ENCODE measurements at places on chromosomes 13 and 19.

GRCh38 chr13:29421118-29421517 is 174.4 kb downstream of the SLC7A1 start:
- DNase-seq: no peak

DNA sequence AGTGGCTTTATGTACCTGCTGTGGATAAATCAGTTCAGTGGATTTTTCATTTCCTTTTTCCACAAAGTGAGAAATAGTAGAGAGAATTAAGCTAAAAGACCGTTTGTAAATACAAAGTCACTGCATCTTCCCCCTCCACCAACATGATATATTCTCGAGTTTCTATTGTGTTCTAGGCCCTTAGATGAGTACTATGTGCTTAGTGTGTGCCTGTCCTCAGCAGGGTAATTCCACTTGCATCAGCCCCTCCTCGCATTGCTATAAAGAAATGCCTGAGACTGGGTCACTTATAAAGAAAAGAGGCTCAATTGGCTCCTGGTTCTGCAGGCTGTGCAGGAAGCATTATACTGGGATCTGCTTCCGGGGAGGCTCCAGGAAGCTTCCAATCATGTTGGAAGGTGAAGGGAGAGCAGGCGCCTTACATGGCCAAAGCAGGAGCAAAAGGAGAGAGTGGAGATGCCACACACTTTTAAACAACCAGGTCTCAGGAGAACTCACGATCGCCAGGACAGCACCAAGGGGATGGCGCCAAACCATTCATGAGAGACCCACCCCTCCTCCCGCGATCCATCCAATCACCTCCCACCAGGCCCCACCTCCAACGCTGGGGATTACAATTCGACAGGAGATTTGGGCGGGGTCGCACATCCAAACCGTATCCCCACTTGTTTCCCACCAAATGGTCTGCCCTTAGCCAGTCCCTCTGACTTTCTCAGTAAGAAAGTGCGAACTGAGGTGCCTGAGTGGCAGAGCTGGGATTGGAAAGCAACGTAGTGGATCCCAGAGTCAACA is 102.3 kb upstream of the ABCC4 start:
- DNase-seq: no peak

GRCh38 chr13:23450340-23451046 is 17.0 kb upstream of the SACS start:
- DNase-seq: no peak

DNA sequence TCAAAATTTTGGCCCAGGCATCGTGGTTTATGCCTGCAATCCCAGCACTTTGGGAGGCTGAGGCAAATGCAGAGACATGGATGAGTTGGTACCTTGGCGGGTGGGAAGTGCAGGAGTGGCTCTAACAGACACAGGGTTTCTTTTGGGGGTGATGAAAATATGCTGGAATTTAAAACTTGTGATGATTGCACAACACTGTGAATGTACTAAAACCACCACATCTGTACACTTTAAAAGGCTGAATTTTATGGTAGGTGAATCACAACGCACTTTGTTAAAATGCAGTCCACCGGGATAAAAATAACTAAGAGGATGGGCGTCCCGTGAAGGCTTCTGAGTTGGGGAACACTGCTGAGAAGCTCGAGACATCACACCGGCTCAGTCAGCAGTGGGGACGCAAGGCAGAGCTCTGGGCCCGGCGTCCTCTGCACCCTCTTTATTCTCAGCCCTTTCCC is 47.1 kb downstream of the MLLT1 start:
- no peak for DNase-seq

GRCh38 chr13:35729926-35730627 is 253.6 kb upstream of the MAB21L1 start:
- DNase-seq: no peak

GRCh38 chr13:60893801-60894200 is 496.8 kb downstream of the TDRD3 start:
- no peak for DNase-seq

DNA sequence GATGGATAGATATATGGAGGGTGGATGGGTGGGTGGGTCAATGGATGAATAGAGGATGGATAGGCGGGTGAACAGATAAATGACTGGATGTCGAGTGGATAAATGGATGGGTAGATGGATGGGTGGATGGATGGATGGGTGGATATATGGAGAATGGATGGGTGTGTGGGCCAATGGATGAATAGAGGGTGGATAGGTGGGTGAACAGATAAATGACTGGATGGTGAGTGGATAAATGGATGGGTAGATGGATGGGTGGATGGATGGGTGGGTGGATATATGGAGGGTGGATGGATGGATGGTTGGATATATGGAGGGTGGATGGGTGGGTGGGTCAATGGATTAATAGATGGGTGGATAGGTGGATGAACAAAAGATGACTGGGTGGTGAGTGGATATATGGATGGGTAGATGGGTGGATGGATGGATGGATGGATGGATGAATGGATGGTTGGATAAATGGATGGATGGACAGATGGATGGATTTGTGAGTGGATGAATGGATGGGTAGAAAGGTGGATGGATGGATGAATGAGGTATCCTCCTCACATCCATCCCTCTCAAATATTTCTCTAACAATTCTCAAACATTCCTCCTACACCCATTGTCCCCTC is 21.0 kb downstream of the AXL start:
- no peak for DNase-seq

DNA sequence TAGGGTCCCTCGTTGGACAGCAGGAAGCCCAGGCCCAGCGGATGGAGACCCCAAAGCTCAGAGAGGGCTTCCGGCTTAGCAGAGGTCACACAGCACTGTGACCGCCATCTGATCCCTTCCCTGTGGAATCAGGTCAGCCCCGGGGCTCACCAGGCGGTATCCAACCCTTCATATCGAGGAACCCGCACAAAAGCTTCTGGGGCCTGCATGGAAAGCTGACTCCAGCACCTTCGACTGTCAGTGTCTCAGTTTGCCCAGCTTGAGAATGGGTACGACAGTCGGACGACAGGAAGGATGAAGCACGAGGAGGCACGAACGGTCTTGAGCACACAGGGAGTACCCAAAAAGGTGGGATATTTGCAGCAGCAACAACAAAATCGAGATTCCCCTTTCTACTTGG is 2.6 kb downstream of the TLE5 start:
- DNase-seq: no peak

DNA sequence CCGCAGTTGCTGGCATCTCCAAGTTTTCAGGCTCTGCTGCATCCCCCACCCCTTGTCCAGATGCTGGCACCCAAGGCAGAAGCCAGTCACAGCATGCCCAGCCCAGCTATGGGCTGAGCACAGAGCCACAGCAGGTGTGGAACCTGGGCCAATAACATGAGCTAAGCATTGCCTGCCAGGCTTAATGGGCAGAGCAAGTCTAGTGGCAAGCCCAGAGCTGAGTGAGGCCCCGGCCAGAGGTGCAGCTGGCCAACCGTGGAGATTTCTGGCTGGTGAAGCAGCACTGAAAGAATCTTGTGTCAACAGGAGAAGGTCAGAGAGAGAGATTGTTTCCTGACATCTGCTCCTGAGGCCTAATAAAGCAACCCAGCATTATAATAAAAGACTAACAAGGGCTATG is 111.0 kb downstream of the B3GLCT start:
- no peak for DNase-seq

GRCh38 chr13:23856008-23856750 is 33.0 kb downstream of the MIPEP start:
- no peak for DNase-seq

- no peak for DNase-seq
Observed at GRCh38 chr13:30978981-30979956, 46.8 kb downstream of the TEX26 start.

GRCh38 chr19:39927524-39928356 is 6.7 kb downstream of the FCGBP start:
- DNase-seq: no peak

- no peak for DNase-seq
Observed at GRCh38 chr13:113548778-113549621, 35.6 kb upstream of the TFDP1 start.

DNA sequence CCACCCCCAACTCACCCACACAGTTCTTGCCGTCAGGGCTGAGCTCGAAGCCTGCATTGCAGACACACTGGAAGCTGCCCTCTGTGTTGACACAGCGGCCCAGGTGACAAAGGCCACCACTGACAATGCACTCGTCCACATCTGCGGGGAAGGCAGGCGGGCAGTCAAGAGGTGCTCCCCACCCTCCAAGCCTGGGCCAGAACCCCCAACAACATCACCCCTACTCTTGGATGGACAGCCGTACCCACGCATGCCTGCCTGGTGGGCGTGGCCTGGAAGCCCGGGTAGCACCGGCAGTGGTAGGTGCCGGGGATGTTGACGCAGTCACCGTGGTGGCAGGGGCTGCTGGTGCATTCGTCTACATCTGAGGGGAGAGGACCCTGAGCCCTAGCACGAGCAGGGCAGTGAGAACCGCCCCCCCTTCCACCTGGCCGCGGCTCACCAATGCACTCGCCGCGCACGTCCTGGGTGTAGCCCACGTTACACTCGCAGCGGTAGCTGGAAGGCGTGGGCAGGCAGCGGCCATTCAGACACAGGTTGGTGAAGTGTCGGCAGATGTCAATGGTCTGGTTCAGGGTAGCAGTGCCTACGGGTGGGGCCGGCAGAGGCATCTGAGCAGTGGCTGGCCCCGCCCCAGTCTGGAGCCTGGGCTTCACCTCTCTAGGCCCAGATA is 13.3 kb downstream of the FBN3 start:
- no peak for DNase-seq

DNA sequence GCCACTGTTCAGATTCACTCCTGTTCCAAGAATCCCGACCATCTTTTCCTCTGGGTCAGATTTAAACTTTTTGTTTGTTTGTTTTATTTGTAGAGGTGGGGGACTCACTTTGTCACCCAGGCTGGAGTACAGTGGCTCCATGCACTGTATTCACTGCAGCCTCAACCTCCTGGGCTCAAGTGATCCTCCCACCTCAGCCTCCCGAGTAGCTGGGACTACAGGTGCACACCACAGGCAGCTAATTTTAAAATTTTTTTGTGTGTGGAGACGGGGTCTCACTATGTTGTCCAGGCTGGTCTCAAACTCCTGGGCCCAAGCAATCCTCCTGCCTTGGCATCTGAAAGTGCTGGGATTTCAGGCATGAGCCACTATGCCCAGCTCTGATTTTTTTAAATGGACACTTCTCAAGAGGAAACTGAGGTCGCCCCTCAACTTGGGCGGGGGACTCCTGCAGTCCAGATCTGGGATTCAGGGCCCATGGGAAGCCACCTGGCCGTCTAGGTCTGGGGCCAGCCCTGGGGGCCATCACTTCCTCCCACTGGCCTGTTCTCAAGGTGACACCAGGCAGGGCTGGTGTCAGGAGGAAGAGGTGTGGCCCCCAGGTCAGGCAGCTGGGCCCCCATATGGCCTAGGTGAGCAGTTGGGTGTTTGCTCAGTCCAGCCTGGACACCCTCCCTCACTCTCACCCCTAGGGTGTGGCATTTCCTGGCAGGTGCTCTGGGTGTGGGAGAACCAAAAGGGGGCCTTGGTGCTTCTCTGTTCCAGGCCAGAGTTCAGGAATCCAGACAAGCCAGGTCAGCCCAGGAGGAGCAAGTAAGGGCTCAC is 1.3 kb downstream of the B3GNT3 start:
- DNase-seq: no peak

DNA sequence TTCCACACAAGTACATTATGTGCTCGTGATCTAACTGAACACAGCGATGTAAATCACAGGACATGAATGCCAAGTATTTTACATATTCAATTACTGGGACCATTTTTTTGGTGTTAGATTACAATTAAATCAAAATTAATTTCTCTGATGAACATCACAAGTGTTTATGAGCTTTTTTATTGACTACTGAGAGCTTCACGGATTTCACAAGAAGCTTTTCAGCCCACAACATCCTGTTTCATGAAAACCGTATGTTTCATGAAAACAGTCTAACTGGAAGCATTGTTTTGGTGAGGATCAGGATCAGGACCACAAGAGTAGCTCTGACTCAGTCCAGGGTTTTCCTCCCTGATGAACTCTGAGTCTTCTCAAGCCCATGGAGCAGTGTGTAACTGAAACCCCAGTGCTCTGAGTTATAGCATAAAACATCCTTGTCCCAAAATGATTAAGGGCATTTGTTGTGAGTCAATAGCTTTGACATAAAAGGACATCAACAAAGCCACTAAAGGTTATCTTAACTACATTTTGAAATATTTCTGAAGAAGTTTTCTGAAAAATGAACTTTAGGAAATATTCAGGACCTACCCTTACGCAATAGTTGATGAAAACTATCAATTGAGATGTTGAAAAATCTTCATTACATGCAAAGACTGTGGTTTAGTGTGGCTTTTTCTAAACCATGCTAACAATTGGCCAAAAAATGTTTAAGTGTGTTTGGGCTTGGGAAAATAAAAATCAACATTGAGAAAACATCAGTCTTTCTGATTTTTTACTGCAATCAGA is 49.3 kb downstream of the UFM1 start:
- no peak for DNase-seq

- no peak for DNase-seq
Observed at GRCh38 chr19:45145270-45146189, 15.3 kb downstream of the NKPD1 start.
